ENCODE measurements at places on chromosomes 5 and 9. TPM values are rescaled to one million over a fixed set of nuclear protein-coding genes. Genes with fewer than 3 reads are reported as not detected.

The CDH12 gene
- not detected for total RNA-seq

The ADRA1B gene
- not detected for total RNA-seq

DNA sequence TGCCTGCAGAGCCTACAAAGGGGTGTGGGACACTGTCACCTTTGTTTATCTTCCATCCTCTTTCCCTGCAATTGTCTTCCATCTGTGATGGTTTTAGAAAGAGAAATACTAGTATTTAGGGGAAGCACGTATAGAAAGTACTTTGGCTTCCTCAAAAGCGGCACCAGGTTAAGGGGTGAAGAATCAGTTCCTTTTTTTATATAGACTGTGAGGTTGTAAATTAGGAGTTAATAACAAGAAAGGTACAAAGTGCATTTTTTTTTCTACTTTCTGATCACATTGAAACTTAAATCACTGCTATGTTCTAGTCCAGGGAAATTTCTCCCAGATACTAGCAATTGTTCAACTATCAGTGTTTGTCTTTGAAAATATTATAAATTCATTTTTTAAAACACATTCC lies 219.3 kb downstream of the CEMIP2 start:
- no peak overlapping the region for H3K27ac ChIP-seq
- H3K27me3 ChIP-seq, result no peaks in the 10 kb centered on the region
- no peak for DNase-seq
- H3K4me3 ChIP-seq, result no peak overlapping the region
- H3K4me1 ChIP-seq, result no peaks in the 10 kb centered on the region

GRCh38 chr5:82334856-82335255 lies 56.7 kb upstream of the RPS23 start:
- no peaks in the 10 kb centered on the region for H3K4me1 ChIP-seq
- no peak for DNase-seq
- no peaks in the 10 kb centered on the region for H3K27me3 ChIP-seq
- H3K4me3 ChIP-seq, result no peak overlapping the region
- no peak overlapping the region for H3K27ac ChIP-seq

DNA sequence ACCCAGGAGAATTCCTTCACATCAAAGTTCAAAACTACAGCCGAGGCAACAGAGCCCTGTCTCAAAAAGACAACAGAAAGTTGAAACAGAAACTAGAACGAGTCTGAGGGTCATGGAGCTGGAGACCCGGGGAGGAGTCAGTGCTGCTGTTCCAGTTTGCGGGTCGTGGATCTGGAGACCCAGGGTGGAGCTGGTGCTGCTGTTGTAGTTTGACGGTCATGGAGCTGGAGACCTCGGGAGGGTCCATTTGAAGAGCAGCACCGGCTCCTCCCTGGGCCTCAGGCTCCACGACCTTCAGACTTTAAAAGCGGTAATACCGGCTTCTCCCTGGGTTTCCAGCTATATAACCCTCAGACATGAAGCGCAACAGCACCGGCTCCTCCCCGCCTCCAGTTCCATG lies 13.0 kb upstream of the LCN15 start:
- no peak for DNase-seq
- H3K36me3 ChIP-seq, result no peaks in the 10 kb centered on the region
- H3K27me3 ChIP-seq, result no peaks in the 10 kb centered on the region
- no peak overlapping the region for H3K27ac ChIP-seq
- H3K4me3 ChIP-seq, result no peak overlapping the region

- DNase-seq, result no peak
- H3K27me3 ChIP-seq, result no peaks in the 10 kb centered on the region
- H3K4me1 ChIP-seq, result no peaks in the 10 kb centered on the region
- no peak overlapping the region for H3K27ac ChIP-seq
- H3K4me3 ChIP-seq, result no peak overlapping the region
Measured at GRCh38 chr9:84121991-84122523, 141.5 kb downstream of the RMI1 start.

- no peaks in the 10 kb centered on the region for H3K27me3 ChIP-seq
- H3K4me1 ChIP-seq, result no peaks in the 10 kb centered on the region
- DNase-seq, result no peak
- no peak overlapping the region for H3K4me3 ChIP-seq
- no peaks in the 10 kb centered on the region for H3K36me3 ChIP-seq
Measured at GRCh38 chr9:130352081-130352480, 86.5 kb downstream of the HMCN2 start.

DNA sequence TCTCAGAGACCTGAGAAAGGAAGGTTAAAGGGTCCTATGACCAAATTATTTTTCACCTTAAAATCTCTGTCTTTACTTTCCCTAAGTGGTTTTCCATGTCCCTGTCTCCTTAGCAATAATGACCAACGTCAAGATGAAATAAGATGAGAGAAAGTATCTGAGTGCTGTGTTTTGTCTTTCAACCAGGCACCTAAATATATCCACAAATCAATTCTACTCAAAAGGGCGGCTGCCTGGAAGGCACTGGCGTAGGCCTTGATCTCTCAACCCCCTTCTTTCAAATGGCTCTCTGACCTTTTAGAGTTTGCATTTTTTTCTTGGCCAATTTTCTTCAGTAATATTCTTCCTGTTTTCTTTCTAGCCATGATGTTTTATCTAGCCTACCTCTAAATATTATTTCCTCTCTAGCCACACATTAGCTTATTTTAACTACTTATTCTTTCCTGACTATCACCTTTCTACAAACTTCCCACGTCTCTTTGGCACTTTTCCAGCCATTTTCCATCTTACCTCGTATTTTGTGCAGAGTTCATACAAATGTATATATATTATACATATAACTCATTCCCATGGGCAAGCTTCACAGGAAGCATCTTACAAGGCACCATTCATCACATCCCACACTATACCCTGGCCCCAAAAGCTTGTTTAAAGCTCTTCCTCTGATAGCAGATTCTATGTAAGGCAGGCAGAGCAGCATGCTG lies 204.5 kb downstream of the SNX18 start:
- H3K27me3 ChIP-seq, result no peaks in the 10 kb centered on the region
- H3K27ac ChIP-seq, result no peak overlapping the region
- no peaks in the 10 kb centered on the region for H3K36me3 ChIP-seq
- no peak for DNase-seq
- H3K4me3 ChIP-seq, result no peak overlapping the region
- H3K4me1 ChIP-seq, result no peaks in the 10 kb centered on the region

DNA sequence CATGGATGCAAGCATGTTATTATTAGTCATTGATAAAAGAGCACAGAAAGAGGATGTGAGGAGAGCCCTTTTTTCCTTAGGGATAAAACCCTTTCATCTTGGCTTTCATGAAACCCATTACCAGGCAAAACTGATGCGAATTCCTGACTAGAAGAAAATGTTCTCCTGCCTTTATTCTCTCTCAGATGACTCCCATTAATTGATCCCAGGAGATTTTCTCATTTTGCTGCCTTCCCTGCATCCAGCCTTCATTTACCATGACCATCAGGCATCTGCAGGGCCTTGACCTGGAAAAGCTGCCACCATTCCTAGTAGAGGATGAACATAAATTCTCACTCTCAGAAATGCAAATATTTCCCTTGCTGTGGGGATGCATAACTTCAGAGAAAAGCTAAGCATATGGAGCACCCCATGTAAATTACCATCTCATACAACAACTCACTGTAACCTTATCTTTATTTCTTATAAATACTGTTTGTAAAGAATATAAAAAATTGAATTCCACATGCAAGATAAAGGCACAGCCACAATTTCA lies 176.5 kb downstream of the PDE4D start:
- H3K4me1 ChIP-seq, result no peaks in the 10 kb centered on the region
- no peaks in the 10 kb centered on the region for H3K36me3 ChIP-seq
- no peaks in the 10 kb centered on the region for H3K27me3 ChIP-seq
- DNase-seq, result no peak

DNA sequence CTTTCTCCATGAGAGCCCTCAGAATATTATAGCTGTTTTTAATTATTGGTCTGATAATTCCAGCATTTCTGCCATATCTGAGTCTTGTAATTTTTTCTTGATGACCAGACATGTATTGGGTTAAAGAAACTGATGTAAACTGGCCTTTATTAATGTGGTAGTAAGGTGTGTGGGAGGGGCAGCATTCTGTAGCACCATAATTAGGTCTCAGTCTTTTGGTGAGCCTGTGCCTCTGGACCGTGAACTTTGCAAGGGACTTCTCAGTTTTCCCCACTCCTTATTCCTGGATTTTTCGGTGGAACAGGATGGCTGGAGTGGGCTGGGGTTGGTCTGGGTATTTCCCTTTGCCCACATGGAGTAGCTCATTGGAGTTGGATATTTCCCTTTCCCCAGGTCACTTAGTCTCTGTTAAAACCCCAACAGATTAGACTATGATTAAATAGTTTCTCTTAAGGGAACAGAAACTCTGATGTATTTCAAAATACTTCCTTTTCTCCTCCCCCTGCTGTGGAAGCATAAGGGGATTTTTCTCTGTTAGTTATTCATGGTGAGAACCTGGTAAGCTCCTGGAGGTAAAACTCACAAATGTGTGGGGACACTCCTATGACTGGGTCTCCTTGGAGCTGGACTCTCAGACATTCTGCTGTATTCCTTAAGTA lies 52.4 kb downstream of the FSD1L start:
- no peak overlapping the region for H3K27ac ChIP-seq
- no peaks in the 10 kb centered on the region for H3K36me3 ChIP-seq
- H3K4me1 ChIP-seq, result no peaks in the 10 kb centered on the region
- H3K4me3 ChIP-seq, result no peak overlapping the region

- no peaks in the 10 kb centered on the region for H3K4me1 ChIP-seq
- no peak overlapping the region for H3K4me3 ChIP-seq
- no peak overlapping the region for H3K27ac ChIP-seq
- H3K27me3 ChIP-seq, result no peaks in the 10 kb centered on the region
- DNase-seq, result no peak
Measured at GRCh38 chr5:991472-992267, 16.9 kb upstream of the NKD2 start.
